Ammon's horn (tissue), 1 donor: ENCODE measurements at places on chromosomes 12 and 14.
A peak's percentile ranks its signal among the peaks of the same experiment; 100 is the strongest.

DNA sequence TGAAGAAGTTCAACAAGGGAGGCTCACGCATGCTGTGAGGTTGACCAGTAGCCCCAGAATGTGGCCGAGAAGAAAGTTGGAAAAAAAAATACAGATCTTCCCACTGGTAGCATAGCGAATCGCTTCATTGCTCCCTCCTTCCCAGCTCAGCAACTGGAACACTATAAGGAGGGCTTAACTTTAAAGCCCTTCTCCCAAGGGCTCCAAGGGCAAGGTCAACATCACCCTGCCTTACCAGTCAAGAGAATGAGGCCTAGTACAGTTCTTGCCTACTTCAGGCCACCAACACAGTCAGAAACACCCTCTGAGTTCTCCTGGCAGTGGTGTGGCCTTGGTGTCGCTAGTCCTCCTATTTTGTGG is 14.4 kb downstream of the OXA1L start:
- no peak for DNase-seq

DNA sequence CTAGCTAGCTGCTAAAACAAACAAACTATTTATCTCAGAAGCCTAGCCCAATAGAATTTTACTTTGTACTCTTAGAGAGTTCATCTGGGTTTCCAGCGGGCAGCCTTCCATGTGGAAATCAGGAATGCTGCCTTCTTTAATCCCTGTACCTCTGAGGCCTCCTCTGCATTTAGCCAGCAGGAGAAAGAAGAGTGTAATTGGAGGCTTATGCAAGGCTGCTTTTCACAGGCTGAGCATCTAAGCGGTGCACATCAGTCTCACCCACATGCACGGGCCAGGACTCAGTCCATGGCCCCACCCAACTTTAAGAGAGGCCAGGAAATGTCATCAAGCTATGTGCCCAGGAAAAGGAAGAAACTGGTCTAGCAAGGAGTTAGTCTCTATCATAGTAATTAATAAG is 14.0 kb upstream of the PTGDR start:
- no peak for DNase-seq

- DNase-seq = peak; percentile 75
Observed at GRCh38 chr14:32073537-32074189, 3.4 kb upstream of the ARHGAP5 start.

GRCh38 chr14:99931308-99931707 is 133.9 kb upstream of the EVL start:
- DNase-seq = no peak

- no peak for DNase-seq
Observed at GRCh38 chr14:101709533-101709881, 52.0 kb upstream of the PPP2R5C start.

DNA sequence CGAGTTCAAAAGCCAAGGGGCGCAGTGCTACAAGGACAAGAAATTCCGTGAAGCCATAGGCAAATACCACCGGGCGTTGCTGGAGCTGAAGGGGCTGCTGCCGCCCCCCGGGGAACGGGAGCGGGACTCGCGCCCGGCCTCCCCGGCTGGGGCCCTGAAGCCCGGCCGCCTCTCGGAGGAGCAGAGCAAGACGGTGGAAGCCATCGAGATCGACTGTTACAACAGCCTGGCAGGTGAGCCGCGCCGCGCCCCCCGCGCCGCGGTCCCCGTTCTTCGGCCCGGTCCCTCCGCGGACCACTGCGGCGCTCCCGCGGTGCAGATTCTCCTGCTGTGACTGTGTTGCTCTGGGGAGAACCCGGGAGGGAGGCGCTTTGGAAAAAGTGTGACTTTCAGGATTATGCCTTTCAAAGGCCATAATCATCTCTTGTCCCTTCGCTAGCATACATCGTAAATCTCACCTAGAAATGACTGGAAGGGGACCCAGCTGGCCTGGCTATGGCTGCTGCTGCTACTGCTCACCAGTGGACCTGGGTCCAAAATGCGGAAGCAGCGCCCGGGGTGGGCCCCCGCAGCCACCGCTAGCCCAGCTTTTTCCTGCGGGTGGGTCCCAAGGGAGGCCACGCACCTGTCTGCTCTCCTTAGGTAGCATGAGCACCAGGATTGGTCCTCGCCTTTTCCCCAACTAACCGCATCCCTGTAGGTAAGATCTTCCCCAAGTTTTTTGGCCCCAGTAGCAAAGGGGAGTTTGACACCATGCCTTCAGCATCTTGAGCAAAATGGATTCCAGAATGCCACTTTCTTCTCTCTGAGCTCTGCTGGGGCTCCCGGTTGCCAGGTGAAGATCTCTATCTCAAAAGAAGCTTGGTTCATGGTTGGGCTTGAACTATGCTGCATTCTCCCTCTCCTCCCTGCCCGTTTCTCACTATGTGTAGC is 853 bp downstream of the TTC9 start:
- no peak for DNase-seq

GRCh38 chr12:113092607-113093408 is 36.3 kb downstream of the DTX1 start:
- DNase-seq = no peak

GRCh38 chr12:110742096-110742717 is 484 bp downstream of the PPP1CC start:
- DNase-seq = no peak

- no peak for DNase-seq
Observed at GRCh38 chr12:80607361-80608135, 99.9 kb upstream of the MYF6 start.

- DNase-seq = no peak
Observed at GRCh38 chr12:57051011-57051410, 1.1 kb upstream of the MYO1A start.

DNA sequence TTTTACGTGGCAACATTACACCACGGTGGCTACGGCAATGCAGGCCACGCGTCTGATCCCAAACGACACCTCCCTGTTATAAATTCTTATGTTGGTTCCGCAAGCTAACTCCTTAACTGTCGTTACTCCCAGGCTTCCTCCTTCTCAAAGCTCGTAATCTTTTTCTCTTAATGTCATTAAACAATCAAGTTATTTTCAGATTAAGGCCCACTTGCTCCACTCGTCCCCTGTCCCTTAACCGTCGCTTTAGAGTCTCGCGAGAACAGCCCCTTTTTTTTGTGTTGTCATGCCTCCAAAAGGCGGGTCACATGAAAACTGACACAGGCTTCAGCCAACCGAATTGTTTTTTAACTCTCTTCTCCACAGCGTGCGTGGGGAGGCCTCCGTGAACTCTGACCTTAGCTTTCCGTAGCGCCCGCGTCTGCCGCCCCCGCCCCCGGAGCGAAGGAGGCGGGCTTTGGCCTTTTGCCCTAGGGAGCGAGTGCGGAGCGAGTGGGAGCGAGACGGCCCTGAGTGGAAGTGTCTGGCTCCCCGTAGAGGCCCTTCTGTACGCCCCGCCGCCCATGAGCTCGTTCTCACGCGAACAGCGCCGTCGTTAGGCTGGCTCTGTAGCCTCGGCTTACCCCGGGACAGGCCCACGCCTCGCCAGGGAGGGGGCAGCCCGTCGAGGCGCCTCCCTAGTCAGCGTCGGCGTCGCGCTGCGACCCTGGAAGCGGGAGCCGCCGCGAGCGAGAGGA is at the start of gene CAND1:
TSS of gene CAND1 (plus strand) at position 463 of the 737 bp plus-strand sequence. CDS start 360 bp downstream, outside the sequence.
- DNase-seq = peak; percentile 99

DNA sequence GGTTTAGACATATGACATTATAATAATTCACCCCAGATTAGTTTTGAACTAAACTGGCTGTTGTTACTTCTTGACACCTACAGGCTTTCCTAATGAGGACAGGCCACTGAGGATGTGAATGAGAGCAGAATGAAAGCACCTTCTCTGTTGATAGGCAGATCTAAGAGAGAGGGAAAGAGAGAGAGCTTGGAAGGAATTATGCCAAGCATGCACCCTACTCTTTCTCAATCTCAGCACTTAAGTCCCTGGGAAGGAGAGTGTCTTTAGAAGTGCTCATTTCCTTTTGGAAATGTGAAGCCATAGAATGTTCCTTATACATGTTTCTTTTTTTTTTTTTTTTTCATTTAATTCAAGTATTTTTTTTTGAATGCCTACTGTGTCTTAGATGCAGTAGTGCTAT is 49.0 kb downstream of the TBC1D15 start:
- no peak for DNase-seq

- DNase-seq = no peak
Observed at GRCh38 chr14:91246051-91246852, 1.7 kb upstream of the GPR68 start.
